ENCODE measurements at places on chromosomes 6 and 20.

DNA sequence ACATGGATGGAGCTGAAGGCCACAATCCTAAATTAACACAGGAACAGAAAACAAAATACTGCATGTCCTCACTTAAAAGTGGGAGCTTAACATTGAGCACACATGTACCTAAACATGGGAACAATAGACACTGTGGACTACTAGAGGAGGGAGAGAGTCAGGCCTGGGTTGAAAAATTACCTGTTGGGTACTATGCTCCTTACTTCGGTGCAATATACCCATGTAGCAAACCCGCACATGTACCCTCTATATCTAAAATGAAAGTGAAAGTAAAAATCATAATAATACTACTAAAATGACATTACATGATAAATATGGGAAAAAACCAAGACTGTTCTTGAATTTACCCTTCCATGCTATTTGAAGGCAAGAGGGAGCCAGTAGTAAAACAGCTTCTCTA is 1273.8 kb upstream of the ADGRB3 start:
- DNase-seq = no peak

- no peak for DNase-seq
Observed at GRCh38 chr6:106290954-106291353, 34.6 kb downstream of the ATG5 start.

GRCh38 chr6:151263967-151264366 is 24.2 kb downstream of the AKAP12 start:
- no peak for DNase-seq

GRCh38 chr6:134081506-134081905 is 29.1 kb upstream of the SLC2A12 start:
- DNase-seq = no peak

DNA sequence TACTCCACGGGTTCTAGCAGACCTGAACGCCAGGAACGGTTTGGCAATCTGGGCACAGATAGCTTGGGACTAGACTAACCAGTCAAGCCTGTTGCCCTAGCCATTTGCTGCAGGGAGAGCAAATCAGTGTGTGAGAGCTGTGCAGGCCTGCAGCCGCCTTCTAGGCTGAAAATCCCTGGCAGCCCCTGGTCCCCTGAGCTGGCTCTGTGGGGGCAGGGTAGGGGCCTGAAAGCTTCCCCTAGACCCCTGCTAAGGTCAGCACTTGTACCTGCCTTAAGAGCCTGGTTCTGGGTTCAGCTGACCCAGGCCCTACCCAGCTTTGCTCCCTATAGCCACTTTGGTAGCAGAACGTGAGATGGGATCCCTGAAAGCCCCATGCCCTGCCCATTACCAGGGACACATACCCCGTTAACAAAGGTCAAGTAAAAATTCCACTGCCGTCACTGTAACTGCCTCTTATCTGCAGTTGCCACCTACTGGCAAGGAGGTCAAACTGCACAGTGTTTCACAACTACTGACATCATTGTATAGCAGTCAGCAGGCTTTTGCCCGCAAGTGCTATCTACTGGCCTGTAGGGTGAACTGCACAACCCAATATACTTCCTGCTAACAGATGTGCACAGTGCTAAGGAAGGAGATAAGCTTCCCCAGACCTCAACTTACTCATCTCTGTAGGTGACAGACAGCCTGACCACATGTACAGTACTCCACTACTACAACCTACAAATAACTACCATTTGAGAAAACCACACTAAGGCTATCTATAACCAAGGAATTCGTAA is 95.1 kb upstream of the OLIG3 start:
- peak; percentile 83 for DNase-seq

GRCh38 chr6:15769511-15770018 is 106.7 kb upstream of the DTNBP1 start:
- no peak for DNase-seq

DNA sequence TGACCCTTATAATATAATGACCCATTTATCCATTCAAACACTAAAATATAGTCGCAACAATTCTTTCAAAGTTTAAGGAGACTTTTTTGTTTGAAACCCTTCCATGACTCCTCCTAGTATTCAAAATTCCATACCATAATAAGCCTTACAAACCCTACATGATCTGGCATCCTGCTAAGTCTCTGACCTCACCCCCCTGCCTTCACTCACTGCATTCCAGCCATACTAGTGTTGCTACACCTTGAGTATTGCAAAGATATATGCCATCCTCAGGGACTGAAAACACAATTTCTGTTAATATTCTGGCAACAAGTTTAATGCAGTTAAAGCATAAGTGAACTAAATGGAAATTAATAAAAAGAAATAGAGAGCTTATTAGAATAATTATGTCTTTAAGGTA is 168.4 kb downstream of the EYS start:
- no peak for DNase-seq

- DNase-seq = no peak
Observed at GRCh38 chr6:25010902-25011625, 75.3 kb upstream of the RIPOR2 start.

DNA sequence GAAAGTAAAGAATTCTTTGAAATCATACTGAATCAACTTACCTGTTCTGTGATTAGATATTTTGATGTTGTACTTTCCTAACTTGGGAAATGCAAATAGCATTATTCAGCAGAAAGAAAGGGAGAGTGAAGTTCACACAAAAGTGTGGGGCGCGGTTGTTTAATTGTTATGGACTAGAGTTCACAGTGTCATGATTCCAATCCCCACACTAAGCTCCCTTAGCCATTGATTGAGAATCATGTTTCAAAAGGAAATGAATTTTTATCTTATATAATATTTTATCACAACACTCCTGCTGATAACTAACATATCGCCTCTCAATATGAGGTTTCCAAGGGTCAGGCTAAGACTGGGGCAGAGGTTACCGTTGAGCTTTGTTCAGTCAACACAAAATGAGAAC is 3.0 kb upstream of the GSTA5 start:
- no peak for DNase-seq

- no peak for DNase-seq
Observed at GRCh38 chr6:53205778-53206177, 57.1 kb upstream of the GCM1 start.

DNA sequence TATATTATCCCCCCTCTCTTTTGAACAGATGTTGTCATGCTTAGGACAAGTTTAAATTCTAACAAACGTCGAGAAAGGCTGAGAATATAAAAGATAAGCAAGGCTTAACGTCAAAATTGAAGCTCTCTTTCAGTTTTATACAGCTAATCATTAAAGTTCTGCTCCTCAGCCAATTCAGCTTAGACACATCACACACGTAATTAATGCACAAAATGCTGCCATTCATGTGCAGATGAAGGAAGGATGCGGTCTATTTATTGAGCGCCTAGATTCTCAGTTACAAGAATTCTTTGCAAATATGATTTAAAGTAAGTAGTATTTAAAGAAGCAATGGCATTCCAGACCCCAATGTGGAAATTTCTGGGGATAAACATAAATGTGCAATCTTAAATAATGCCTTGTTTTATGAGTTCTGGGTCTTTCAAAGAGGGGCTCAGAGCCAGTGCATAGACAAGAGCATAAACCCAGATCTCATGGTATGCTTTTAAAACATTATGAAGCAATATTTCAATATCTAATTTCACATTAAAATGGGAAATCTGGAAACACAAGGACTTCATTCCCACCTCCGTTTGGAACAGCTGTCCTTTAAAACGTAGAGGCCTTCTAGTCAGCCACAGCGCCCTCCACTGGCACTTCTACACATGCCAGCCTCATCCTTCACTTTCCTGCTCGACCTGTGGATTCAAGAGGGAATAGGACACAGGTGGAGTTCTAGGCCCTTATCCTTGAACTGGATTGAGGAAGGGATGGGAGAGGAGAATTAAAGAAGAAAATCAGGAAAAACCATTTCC is 85.8 kb downstream of the LYRM4 start:
- no peak for DNase-seq

GRCh38 chr6:41200296-41200900 is 551 bp downstream of the TREML2 start:
- peak; percentile 77 for DNase-seq

DNA sequence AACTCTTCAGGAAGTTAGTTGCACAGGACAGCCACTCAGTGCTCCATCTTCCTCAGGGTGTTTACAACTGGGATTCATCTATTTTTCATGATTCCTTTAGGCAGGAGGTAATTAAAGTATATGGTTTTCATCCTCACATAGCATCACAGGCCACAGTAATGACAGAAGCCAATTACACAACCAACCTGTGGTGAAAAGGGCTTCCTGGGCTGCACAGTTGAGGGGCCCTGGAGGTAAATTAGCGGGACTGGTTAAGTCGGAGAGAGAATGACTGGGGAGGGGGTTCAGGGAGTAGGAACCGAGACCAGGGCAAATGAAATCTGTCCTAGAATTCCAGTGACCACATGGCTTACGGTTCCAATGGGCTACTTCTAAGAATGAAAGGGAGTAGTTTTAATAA is 37.0 kb downstream of the BAK1 start:
- no peak for DNase-seq

- no peak for DNase-seq
Observed at GRCh38 chr6:4084444-4085331, 5.8 kb upstream of the FAM217A start.

GRCh38 chr6:34981951-34982350 is 92.9 kb downstream of the ANKS1A start:
- DNase-seq = no peak

GRCh38 chr6:33589731-33590530 is 9.9 kb upstream of the BAK1 start:
- no peak for DNase-seq

- peak; percentile 64 for DNase-seq
Observed at GRCh38 chr6:161370880-161371279, 97.0 kb upstream of the AGPAT4 start.

DNA sequence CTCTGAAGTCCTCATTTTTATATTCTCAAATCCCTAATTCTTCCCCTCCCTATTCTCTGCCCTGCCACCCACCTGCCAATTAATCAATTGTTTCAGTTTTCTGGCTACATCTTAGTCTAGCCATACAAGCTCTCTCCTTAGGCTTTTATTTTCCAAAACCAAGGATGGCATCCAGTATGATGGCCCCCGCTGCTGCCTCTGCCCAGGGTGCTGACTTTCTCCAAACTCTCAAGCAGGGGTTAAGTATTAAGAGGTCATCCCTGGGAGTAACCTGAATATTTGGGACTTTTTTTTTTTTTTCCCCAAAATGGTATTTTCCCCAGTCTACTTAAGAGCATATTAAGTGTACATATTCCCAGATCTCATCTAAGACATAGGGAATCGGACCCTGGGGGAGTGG is 183.8 kb downstream of the DHX35 start:
- no peak for DNase-seq

DNA sequence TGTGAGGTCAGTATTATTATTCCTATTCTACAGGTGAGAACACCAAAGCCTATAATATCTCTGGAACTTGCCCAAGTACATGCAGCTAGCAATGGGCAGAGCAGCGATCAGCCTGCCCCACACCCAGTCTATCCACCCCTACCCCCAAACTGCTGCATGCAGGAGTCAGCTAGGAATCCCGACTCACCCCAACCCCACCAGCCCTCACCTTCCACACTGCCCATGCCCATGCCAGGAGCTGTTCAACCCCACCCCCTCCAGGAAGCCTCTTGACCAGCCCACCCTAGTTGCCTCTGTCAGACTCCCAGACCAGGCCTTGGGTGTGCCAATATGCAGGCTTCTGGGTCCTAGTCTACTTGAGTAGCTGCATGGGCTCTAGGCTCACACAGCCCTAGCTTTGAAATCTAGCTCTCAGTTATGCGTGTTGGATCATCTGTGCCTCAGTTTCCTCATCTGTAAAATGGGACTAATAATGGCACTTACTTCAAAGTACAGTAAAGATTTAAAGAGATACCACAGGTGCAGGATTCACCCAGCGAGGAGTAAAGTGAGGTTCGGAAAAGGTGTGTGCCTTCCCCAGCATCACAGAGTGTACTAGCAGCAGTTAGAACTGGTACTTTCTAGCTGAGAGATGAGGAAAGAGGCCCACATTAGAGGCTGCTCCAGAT is 173.2 kb downstream of the VEGFA start:
- no peak for DNase-seq

DNA sequence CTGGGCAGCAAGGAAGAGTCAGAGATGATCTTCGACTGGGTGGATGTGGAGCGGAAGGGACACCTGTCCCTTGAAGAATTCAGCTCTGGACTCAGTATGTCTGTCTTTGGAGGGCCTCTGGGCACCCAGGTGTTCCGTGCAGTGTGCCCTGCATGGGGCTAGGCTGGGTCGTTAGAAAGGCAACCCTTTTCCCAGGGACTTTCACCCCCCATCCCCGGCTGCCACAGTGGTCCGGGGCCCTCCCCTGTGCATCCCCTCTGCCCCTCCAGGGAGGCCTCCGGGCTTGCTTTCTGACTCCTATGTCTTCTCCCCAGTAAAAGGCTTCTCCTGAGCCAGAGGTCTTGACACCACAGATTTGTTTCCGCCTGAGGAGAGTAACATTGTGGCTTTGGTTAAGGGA is 16.2 kb downstream of the RAB44 start:
- DNase-seq = no peak

GRCh38 chr20:4813863-4814695 is 92.4 kb downstream of the PRND start:
- DNase-seq = peak; percentile 93

GRCh38 chr20:50588034-50588736 is 78.0 kb downstream of the PTPN1 start:
- peak; percentile 66 for DNase-seq

DNA sequence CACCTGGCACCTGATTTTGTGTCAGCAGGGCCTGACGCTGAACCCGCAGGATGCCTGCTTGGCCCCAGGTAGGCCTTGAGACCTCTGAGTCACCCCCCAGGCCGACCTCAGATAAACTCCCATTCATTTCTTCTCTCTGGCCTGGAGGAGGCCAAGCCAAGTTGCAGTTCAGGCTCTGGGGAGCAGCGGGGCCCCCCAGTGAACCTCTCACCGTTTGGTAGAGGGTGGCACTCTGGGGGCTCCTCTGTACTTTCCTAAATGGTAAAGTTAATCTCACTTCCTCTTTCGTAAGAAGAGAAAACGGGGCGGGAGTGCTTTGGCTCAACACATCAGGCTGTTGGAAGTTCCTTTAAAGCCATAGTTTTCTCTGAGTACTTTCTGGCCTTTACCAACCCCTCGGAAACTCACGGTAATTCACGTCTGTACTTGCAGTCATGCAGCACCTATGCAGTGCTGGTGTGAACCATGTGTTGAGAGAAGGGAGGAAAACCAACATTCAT is 2.8 kb downstream of the SIRPA start:
- no peak for DNase-seq

GRCh38 chr20:63173552-63174191 is 42.3 kb downstream of the YTHDF1 start:
- no peak for DNase-seq

DNA sequence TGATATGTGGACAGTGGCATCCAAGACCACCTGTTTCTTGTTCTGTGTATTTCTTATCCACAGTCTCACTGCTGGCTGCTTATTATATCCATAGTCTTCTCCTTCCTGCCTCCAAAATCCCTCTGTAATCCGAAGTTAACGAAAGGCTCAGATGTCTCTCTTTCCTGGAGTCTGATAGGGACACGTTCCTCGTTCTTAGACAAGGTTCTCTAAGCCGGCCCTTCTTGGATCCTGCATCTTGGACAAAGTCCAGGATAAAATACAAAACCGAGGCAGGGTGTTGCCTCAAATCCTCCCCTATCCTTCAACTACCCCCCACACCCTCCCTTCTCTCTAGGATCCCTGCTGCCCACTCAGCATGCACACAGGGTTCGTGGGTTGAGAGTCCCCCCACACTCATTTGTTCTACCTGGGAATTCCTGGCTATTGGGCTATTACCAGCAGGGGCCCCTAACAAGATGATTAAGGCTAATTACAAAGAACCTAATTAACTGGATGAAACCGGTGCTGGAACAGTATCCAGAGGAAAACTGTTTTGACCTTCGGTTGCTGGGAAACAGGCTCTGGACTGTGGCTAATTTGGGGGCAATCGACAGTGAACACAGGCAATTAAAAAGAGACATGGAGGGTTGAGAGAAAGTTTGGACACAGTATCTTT is 32.7 kb upstream of the MRPS10 start:
- no peak for DNase-seq

GRCh38 chr20:1945134-1945618 is 48.7 kb downstream of the PDYN start:
- DNase-seq = no peak

Measured in activated CD4-positive, alpha-beta T cell treated with anti-CD3 and anti-CD28 coated beads, Interleukin-2, Interleukin-4, amounts not matched to agents 100 ng/mL and 50 ng/mL, durations not matched to agents 16 hours and 8 hours (primary cell).